Stimulated activated CD8-positive, alpha-beta memory T cell treated with anti-CD3 and anti-CD28 coated beads, Interleukin-15, amount 100 ng/mL, for 48 hours (primary cell): ENCODE measurements at places on chromosomes 1 and 21.

DNA sequence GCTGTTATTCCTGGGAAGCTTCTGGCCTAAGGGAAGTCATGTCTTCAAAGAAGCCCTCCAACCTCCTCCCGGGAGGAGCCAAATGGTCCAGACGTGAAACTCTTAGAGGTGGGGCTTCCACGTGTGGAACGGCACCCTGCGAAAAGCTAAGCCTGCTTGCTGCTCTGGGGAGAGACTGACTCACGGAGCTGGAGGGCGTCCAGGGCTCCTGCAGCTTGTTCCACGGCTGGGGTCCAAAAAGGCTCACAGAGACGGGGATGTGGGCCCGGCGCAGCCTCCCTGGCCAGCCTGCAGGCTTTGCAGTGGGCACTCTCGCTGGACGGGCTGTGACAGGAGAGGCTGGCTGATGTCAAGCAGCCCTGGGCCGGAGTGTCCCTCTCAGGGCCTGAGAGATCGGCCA is 105.1 kb downstream of the COLGALT2 start:
- no peak for DNase-seq

DNA sequence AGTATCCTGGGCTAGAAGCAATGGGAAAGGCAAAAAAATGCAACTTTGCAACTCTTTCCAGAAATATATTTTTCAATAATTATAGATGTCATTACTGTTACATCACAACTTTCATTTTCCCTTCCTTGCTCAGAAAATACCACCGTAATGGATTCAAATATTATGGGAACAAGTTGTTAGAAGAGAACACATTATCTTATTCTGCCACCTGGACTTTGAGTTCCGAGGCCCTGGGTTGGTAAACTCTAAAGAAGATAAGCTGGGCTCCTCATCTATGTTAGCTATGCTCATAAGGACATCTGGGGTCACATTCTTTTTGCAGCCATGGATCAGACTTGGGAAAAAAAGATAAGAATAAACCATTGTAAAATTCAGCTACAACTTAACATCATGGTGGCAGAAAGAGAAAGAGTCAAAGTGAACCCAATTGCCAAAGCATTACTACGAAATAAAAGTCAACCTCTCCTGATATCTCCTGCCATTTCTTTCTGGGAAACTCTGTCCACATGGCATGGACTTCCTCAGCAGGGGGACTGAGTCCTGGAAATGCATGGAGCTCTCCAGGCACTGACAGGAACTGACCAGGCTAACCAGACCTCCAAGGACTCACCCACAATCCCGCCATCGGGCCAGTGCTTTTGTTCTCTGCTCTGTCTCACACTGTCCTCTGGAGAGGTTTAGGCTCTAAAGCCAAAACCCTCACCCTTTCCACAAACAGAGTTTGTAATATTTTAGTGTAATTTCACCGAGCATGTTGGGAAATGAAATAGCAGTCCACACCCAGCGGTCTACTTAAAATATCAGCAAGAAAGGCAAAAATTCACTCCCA is 499.1 kb upstream of the RUNX1 start:
- no peak for DNase-seq

- DNase-seq: no peak
Observed at GRCh38 chr1:232904566-232904965, 45.8 kb upstream of the NTPCR start.

DNA sequence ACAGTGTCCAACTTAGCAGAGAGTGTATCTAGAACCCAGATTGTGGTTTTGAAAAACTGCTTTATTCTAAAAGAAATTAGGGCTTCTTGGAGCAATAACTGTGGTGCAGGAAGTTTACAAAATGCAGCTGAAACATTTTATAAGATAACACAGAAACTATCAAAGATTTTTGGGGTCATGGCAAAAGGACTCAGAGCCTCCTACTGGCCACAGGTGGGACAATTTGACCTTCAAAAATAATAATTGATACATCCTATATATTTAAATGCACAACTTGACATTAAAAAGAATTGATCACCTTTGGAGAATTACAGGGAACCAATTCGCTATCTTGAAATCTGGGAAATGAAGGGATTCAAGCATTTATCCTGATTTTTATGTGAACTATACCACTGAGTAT is 235.2 kb downstream of the RPS6KC1 start:
- DNase-seq: no peak

DNA sequence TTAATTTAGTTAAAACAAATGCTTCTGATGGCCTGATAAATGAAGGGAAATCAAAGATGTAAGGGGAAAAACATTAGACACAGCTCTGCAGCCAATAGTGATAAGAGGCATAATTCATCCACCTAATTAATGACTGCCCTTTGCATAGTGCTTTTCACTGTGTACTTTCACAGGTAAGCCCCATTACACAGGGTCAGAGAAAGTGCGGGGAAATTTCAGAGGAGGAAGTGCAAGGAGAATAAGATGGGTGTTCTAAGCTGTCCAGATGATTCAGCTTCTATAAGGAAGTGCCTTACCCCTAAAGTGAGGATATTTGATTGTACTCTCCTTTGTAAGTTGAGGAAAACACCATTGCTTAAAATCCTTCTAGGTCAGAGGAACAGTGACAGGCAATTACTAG is 88.0 kb downstream of the NR5A2 start:
- no peak for DNase-seq

DNA sequence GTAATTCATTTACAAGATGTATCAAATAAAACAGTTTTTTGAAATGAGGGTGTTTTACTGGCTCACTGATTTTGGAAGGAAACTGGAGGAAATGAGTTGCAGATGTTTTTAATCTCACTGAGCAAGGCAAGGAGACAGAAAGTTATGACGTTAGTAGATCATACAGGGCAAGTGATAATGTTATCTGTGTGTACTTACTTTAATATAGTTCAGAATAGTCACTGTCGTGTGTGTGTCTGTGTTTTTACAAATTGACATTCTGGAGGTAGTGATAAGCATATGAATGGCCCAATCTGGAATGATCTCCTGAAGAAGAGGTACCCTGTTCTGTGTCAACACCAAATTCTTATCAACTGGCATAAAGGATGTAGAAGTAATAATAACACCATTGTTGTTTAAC is 1.9 kb upstream of the GBP4 start:
- no peak for DNase-seq

GRCh38 chr1:154747740-154748404 is 122.2 kb downstream of the KCNN3 start:
- DNase-seq: peak; percentile 47

DNA sequence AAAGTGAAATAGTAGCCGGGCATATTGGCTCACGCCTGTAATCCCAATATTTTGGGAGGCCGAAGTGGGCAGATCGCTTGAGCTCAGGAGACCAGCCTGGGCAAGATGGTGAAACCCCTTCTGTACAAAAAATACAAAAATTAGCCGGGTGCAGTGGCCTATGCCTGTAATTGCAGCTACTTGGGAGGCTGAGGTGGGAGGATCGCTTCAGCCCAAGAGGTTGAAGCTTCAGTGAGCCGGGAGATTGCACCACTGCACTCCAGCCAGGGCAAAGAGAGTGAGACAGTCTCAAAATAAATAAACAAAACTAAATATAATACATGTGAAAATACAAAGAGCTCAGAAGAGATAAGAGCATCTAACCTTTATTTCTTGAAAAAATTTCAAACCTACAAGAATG is 2.3 kb upstream of the MSTO1 start:
- DNase-seq: no peak

DNA sequence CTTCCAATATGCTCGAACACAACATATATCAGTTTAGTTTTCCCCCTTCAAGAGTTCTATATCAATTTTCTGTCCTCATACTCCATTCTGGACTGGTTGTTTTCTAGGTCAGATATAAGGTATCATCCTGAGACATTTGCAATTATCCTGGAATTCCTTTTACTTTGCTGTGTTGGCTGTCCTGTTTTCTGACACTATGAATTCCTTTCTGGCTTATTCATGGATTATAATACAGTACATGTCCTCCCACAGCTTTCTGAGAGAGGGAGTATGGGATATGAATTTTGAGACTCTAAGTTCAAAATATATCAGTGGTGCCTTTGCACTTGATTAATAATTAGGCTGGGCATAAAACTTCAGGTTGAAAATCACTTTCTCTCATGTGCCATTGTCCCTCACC is 11.9 kb downstream of the PHTF1 start:
- DNase-seq: no peak

GRCh38 chr1:207404849-207405525 is 49.1 kb upstream of the CR2 start:
- DNase-seq: no peak

DNA sequence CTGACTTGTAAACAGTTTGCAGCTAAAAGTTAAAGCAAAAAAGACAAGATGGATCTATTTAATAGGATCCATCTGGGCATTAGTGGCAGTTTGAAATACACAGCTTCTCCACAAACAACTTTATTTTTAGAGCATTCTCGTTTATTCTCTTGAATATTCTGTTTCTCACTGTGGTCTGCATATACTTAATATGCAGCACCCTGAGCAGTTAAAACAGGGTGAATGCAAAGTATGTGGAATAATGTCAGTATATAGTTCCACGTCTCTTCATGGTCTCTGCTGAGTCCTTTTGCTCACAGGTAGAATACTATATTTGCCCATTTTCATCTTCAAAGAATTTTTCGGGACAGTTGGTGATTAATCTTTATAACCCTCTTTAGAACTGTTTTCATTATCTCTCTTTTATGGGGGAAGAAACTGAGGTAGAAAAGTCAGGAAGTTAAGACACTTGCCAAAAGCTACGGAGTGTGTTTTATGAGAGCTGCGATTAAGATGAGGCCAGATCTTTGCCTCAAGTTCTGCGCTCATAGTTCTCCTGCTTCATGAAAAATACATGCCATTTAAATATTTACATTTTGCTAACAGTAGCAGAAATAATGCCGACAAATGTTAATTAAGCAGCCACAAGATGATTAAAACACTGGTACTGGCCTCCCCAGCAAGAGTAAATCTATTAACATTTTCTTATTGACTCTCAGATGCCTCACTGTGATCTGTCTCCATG is 115.6 kb downstream of the PTBP2 start:
- DNase-seq: no peak

DNA sequence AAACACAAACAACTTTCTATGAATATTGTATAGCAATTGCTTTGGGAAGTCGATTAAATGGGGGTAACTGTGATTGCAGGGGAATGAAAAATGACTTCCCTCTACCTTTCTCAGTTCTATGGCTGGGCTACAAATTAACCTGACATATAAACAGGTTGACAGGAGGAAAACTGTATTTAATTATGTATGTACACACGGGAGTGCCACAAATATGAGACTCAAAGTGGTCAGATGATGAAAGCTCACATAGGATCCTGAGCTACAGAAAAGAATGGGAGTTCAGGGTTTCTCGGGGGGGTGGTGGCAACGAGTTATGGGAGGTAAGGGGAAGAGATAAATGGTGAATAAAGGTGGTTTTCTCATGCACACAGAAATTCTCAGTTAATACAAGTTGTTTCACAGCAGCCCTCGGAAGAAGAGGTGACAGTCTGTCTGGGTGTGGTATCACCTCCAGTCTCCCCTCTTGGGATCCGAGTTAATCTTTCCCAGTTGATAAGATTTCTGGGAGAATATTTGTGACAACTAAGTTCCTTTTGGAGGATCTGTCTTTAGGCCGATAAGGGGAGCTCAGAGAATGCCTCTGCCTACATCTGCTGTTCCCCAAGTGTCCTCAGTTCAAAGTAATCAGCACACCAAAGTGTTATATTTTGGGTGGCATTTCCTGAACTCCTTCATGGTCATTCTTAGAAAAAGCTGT is 26.3 kb downstream of the GADD45A start:
- DNase-seq: no peak

GRCh38 chr1:22327411-22327810 is 124.2 kb upstream of the ZBTB40 start:
- DNase-seq: no peak

DNA sequence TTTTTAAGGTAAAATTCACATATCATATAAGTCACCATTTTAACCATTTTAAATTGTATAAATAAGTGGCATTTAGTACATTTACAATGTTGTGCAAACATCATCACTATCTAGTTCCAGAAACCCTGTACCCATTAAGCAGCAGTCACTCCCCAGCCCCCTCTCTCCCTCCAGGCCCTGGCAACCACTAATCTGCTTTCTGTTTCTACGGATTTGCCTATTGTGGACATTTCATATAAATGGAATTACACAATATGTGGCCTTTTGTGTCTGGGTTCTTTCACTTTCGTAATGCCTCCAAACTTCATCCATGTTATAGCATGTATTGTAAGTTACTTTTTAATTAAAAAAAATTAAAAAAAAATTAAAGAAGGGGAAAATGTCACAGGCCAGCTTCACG is 58.0 kb upstream of the RAB3GAP2 start:
- no peak for DNase-seq

DNA sequence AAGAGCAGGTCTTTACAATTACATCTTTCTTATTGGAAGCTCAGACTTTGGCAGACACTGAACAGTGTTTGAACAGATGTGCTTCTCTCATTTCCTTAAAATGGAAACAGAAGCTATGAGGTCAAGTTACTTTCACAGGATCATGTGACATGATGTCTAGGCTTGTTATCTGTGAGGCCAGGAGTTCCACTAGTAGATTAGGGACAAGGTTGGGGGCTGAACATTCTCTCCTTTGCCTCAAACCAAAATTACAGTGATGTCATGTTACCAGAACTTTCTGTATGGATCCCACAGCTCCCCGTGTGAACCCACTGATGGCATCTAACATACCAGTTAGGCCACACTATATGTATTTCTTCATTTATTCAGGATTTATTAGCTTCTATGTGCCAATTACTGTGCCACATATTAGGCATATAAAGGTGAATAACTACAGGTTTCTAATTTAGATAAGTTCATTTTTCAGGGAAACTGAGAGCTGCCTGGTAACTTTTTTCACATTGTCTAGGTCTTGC is 6.0 kb downstream of the DYNLT5 start:
- no peak for DNase-seq

DNA sequence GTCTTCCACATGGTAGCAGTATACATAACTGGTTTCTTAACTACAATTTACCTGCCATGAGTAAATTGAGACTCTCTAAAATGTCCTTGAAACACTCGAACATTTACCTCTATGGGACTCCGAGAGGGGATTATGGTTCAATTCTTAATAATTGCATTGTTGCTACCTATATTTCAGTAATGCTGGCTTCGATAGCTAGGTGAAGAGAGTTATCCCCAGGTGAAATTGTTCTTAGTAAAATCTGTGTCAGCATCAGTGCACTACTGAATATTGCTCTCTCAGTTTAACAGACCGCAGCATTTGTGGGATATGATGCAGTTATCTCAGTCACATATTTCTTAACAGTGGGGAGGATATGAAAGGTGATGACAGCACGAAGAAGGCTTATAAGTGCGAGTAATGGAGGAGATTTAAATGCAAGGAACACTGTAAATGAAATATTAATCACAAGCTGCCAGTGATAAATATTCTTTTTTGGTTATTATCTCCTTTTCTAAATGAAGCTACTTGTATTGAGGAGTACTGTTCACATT is 801.9 kb downstream of the BRINP3 start:
- no peak for DNase-seq
